Posterior cingulate gyrus (tissue), 11 donors: ENCODE measurements at places on chromosomes 2 and 18.

GRCh38 chr2:80113399-80113798 lies 191.2 kb downstream of the LRRTM1 start:
- DNase-seq: no peak

GRCh38 chr2:62374301-62375112 lies 131.5 kb downstream of the TMEM17 start:
- no peak for DNase-seq

DNA sequence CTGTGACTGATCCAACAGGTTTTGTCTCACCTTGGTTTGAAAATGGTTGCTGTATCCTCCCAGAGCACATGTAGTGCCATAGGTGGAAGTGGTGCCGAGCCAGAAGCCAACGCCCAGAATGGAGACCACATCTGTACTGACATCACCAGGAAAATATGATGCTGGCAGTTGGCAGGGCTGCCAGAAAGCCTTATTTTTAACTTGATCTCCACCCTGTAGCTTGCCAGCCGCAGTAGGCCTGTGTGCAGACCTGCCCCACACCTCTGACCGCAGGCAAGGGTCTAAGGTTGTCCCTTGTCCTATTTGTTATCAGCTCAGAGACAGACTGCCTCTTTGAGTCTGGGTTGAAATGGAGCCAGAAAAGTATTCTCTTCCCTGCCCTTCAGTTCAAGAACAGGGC lies 123.5 kb upstream of the EML6 start:
- DNase-seq: no peak

DNA sequence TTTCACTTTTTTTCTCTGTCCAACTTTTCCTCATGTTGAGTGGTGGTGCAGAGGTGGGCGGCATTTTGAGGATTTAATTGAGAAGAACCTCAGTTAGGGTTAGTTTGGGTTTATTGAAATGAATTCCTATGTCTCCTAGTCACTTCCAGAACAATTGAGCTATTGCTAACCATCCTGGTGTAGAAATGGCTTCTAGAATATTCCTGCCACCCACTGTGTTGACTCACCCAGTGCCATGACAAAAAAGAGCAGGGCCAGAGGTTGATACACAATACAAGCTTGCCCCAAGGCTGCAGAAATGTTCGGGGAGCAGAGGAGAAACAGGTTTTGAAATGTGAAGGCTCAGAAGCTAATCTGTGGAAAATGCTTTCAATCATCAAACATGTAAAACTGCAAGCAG lies 167.1 kb upstream of the TRIB2 start:
- no peak for DNase-seq

DNA sequence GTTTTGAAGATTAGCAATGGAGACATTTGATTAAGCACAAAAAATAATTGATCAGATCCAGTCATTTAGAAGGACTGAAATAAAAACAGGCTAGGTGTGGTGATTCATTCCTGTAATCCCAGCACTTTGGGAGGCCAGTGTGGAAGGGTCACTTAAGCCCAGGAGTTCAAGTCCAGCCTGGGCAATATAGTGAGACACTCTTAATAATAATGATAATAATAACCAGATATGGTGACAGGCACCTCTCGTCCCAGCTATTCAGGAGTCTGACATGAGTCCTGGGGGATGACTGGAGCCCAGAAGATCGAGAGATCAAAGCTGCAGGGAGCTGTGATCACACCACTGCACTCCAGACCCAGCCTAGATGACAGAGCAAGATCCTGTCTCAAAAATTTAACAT lies 3.5 kb upstream of the FN1 start:
- no peak for DNase-seq
